ENCODE measurements at places on chromosomes 2 and 18.

DNA sequence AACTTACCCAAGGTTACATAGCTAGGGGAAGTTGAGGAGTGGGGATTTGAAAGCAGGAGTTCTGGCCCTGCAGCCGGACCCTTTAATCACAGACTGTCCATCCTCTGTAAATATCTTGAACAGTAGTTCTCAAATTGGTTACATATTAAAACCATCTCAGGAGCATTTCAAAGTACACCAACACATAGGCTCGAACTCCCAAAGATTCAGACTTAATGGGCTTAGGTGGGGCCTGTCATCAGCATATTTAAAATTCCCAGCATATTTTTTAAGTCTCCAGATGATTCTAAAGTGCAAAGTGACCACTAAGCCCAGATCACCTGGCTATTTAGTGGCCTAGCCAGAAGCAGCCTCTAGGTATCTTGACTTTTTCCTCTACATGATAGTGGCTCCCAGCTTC is 192.2 kb downstream of the ZNF385B start:
- DNase-seq = no peak

DNA sequence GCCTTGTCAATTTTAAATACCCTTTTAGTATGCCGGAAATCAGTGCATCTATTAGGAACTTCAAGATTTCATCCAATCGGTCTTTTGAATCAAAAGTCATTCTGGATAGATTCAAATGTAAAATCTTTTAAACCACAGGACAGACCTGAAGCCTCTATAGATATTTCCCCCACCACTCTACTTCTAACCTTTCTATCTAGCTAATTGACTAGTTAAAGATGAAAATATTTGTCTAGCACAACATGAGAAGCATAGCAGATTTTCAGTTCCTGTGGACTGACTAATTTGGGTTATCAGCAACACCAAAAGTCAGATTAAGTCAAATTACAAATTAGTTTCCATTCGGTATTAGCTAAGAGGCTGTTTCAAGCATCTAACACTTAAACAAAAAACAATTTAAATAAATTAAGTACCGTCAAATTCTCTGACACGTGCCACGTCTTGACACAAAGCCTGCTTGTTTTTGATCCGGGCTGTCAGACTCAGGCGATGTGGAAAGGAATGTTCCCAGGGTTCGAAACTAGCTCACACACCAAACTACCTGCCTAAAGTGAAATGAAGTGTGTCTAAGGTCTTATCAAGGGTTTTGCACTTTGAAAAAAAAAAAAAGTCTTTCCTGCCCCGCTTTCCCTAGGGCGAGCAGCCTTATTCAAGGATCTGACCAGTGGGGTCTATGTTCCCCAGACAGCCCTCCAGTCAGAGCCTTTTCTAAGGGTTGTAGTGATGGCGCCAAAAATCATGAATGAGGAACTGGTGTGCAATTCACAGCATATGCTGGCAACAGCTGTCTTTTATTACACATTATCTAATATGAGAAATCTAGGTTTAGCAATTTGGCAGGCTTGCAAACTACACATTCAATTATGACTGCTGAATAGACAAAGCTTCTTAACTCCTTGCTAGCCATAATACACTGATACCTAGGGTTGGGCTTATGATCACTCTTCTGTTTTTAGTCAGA is 4.7 kb downstream of the CYTIP start:
- DNase-seq = peak; percentile 2

- DNase-seq = no peak
Measured at GRCh38 chr2:186717320-186718007, 23.6 kb downstream of the FAM171B start.

GRCh38 chr2:230985519-230986231 is 10.2 kb upstream of the SPATA3 start:
- no peak for DNase-seq

DNA sequence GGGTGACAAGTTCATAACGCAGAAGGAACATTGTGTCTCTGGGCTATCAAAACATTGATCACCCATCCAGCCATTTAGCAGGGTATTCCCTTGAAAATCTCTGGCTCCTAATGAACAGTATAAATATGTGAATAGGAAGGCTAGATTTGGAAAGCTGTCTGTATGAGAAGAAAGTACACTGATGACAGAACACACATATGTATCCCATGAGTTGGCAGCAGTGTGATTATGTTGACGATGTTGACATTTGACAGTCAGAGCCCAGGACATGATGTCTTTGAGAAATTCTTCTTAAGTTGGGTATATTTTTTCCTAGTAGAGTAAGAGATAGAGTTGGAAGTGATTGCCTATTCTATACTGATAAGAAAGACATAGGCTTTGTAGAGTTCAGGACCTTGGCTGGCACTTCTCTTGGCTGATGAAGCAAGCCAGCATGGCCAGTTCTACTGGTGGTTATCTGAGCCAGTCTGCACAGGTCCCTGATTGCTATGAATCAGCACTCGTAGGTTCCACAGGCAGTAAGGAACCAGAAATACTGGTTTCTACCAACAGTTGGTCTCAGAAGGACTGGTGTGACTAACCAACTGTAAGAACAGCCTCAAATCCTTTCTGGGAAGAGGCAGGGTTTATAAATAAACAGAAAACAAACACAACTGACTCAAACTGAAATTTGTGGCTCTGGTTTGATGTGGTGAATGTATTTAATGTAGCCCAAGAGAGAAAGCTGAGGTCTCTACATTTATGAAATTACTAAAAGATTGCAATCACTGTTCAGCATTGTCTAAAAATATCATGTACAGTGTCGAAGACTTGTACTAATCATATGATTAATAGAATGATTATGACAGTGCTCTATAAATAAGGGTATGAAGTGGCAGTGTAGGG is 43.9 kb upstream of the RAPH1 start:
- DNase-seq = no peak

DNA sequence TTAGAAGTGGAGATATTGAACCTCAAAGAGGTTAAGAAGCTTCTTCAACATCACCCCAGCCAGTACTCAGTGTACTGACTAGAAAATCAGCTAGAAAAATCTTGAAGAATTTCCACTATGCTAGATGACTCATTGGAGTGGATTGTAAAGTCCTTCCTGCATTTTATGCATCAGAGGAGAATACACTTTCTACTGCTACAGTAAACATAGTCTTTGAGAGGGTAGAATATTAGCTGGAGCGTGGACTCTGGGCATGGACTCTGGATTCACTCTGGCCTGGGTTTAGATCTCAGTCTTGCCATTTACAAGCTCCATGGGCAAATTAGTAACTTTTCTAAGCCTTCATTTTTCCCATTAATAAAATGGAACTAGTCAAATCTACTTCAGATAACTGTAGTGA is 215.9 kb downstream of the IRS1 start:
- no peak for DNase-seq

DNA sequence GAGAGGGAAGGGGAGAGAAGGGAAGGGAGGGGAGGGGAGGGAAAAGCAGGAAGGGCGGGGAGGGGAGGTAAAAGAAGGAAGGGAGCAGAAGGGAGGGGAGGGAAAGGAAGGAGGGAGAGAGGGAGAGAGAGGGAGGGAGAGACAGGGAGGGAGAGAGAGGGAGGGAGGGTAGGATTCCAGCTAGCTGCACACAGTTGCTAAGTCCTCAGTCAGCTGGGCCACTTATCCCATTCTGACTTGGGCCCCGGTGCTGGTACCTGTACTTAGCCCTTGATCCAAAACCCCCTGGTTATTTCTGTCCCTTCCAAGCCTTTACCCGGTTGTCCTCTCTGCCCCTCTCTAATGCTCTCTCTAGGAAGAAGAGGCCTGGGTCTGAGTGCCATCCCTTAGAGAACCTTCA is 211.4 kb downstream of the TTC32 start:
- DNase-seq = no peak

GRCh38 chr2:1607236-1607920 is 136.9 kb downstream of the PXDN start:
- DNase-seq = no peak

GRCh38 chr2:55231546-55232083 is 478 bp downstream of the CLHC1 start:
- DNase-seq = no peak

DNA sequence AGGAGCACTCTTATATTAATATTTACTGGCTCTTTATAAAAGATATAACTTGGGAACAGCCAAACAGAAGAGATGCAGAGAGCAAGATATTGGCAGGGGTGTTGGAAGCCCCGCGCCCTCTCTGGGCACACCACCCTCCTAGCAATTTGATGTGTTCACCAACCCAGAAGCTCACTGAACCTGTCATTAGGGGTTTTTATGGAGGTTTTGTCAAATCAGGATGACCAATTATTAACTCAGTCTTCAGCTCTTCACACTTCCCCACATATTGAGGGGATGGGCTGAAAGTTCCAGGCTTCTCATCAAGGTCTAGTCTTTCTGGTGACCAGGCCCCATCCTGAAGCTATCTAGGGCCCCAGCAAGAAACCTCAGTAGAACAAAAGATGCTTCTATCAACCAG is 10.9 kb upstream of the INO80D start:
- no peak for DNase-seq

All from NCI-H1092 treated with DMSO at 0.1 percent for 48 hours (cell line).